ENCODE measurements at places on chromosomes 2 and 18.

- DNase-seq = no peak
Observed at GRCh38 chr2:3638456-3638810, 19.6 kb upstream of the ALLC start.

DNA sequence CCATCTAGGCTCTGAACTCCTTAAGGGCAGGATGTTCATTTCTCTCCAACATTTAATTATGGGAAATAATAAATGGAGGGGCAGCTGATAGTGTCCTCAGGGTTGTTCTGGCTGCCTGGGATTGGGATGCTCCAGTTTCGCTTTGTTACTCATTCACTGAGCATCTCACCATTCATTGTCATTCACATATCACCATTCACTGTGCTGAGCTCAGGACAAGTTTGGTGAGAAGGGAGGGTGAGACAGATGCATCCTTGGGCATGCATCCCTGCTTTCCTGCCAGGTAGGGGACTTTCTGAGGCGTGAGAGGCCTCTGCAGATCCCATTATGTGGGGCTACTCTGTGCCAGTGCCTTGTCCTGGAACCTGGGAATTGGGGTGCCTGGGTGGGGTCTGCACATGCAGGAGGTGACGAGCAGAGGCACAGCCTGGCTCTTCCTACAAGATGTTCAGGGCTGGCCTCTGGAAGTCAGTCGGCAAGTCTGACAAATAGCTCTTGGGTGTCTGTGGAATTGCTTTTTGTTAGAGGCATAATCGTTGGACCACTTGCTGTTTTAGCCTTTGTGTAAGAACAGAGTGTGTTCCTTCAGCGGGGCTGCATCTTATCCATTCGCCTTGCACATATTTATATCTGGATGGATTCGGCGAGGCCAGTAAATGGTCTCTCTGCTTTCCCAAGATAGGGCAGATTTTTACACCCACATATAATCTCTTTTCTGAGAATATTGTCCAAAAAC is 323.2 kb upstream of the THSD7B start:
- DNase-seq = no peak

DNA sequence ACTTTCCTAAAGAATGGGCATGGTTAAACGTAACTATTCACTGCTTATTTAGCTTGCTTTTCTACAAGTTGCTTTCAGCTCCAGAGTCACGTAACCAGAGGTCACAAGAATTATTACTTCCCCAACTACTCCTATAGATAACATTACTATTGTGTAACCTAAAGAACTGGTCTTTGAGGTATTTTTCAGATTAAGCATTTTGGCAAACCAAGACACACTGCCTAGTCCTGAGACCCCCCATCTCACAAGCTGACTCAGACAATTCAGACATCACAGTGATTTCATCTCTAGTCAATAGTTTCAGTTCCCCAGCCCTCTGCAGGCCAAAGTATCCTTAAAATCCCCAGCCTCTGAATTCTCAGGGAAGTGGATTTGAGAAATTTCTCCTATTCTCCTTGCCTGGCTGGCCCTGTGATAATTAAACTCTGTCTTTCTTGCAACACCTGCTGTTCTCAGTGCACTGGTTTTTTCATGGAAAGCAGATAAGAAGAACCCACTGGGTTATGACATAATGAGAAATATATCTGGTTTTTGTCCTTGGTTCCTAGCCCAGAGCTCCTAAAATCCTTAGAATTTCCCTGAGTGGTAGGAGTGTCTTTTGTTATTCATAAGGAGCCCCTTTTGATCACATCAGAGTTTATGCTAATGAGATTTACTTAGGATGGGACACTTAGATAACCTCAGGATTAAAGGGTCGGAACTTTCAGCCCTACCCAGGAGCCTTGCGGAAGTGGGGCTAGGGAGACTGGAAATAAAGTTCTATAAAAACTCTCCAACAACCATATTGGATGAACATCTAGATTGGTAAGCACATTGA is 1310.8 kb upstream of the CHAC2 start:
- DNase-seq = no peak

DNA sequence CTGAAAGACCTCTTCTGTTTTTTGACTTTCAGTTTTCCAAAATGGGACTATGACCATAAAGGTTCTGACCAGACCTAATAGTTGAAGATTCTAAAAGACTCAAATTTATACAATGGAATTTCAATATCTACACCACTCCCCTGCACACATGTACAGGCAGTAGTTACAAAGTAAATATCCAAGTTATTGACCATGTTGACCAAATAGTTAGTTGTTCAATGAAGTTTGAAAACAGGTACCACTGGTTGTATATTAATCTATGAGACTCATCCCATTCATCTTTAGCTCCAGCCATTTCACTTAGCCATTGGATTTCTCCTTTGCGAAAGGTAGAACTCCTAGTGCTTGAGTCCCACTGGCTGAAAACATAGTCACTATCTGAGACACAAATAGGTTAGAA is 277.4 kb downstream of the SETBP1 start:
- no peak for DNase-seq

DNA sequence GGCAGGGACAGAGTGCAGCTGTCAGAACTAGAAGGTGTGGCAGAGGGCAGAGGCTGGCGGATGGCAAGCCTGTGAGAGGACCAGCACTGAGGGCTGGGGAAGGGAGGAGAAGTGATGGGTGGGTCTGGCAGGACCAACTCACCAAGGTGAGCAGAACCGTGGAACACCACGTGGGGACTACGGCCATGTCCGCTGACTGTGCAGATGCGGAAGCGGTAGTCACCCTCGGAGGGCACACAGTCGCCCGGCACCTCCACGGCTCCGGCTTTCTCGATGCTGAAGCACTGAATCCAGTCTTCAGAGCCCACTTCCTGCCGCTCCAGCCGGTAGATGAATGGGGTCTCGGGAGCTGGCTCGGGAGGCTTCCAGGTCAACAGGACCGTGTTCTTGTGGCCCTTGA is 4.2 kb downstream of the OBSL1 start:
- no peak for DNase-seq

DNA sequence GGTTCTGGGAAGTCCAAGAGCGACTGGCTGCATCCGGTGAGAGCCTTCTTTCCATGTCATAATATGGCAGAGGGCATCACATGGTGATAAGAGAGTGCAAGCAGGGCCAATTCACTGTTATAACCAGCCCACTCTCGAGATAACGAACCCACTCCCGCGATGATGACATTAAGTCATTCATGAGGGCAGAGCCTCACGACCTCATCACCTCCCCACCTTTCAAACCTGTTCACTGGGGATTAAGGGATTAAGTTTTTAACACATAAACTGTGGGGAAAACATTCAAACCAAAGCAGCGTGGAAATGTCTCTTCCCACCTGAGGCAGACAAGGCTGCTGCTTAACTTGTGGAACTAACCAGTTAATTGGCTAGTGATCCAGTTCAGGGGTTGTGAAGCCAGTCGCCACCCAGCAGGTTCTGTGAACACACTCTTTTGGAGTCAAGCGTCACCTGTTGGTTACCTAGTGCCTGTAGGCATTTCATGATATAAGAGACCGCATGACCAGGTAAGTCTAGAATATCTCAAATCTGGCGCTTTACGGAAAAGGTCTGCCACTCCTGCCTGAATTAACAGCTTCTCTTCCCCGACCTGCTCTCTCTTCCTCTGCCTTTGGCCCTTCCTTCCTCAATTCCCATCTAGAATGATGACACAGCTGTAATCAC is 54.3 kb downstream of the EDAR start:
- no peak for DNase-seq

- no peak for DNase-seq
Observed at GRCh38 chr2:152375174-152375573, 40.2 kb downstream of the FMNL2 start.

- no peak for DNase-seq
Observed at GRCh38 chr2:197204519-197205250, 105.9 kb downstream of the ANKRD44 start.

GRCh38 chr18:77012806-77013541 is 119.6 kb downstream of the MBP start:
- DNase-seq = no peak

GRCh38 chr18:57915865-57916582 is 112.9 kb upstream of the ATP8B1 start:
- DNase-seq = no peak

- no peak for DNase-seq
Observed at GRCh38 chr2:37537316-37537715, 134.1 kb downstream of the CDC42EP3 start.

- no peak for DNase-seq
Observed at GRCh38 chr18:73617981-73618380, 529.7 kb downstream of the FBXO15 start.

DNA sequence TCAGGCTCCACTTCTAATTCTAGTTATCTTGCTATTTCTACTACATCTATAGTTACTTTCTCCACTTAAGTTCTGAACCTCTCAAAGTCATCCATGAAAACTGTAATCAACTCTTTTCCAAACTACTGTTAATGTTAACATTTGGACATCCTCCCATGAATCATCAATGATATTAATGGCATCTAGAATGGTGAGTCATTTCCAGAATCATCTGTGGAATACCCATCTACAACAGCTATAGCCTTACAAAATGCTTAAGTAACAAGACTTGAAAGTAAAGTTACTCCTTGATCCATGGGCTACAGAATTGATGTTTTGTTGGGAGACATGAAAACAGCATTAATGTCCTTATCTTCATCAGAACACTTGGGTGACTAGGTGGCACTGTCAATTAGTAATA is 35.4 kb downstream of the BARD1 start:
- DNase-seq = no peak

GRCh38 chr2:175309799-175310198 is 128.3 kb upstream of the ATP5MC3 start:
- DNase-seq = no peak

DNA sequence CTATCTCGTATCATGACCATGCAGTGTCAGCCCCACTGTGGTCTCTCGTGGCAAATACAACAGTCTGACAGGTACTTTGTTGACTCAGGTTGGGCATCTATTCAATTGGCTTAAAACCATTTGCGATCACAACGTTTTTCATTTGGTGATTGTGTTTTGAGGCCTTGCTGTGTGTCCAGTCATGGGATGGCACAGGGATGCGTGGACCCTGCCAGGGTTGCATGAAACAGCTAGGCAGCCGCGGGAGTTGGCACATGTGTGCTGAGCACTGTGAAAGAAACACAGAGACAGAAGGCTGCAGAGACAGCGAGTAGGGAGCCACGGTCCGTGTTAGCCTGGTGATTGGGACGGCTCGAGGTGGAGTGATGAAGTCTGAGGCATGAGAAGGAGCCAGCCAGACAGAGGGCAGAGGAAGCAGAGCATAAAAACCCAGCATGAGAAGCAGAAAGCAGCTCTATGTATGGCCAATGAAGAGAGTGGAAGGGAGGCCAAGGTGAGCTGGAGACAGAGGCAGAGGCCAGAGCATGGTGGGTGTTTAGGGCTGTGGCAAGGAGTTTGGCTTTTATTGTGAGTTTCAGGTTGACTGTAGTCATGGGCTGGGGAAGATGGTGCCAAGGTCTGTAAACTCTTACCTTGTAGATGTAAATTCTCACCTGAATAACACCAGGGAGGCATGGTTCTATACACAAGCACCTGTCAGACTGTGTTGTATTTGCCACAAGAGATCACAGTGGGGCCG is 31.8 kb upstream of the IL1R1 start:
- no peak for DNase-seq

DNA sequence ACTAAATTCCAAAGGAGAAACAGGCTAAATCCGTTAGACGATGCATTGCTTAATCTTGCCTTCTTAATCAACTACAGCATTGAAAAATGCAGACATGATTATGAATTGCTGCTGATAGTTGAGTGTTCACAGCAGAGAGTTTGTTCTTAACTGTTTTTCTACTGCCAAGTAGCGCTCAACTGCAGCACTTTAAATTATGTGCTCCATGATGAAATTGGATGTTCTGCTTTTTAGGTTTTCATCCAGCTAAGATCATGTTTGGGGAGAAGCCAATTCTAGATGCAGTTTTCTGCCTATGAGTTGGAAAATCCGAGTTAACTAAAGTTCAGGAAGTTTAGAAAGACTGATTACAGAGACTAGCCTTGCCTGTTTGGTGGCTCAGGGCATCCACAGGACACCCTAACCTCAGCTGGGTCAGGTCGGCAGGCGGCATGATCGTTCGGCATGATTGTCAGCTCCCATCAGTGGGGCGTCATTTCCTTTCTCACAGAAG is 119.4 kb upstream of the PIEZO2 start:
- DNase-seq = no peak

GRCh38 chr18:9742524-9743131 is 34.5 kb downstream of the RAB31 start:
- DNase-seq = no peak

GRCh38 chr18:61887838-61888237 is 5.0 kb downstream of the RNF152 start:
- DNase-seq = no peak

GRCh38 chr18:63218472-63218871 is 101.1 kb downstream of the BCL2 start:
- no peak for DNase-seq

- DNase-seq = no peak
Observed at GRCh38 chr18:10530852-10531251, 5.0 kb downstream of the NAPG start.

GRCh38 chr2:197435598-197436420 is 981 bp upstream of the SF3B1 start:
- no peak for DNase-seq

DNA sequence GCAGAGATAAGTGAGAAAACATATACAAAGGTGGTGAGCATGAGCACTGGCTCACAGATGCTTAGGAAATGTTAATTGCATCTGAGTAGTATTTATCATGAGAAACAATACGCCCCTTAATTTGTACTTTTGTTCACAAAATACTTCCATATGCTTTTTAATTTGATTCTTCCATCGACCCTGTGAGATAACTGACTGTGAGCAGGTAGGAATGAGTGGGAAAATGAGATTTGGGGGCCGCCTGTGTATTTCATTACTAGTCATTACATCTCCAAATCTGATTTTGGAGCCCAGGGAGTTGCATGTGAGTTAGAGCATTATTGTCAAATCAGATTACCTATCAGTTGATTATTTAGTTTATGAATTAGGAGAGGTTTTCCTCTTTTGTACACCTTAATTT is 36.7 kb upstream of the NPC1 start:
- DNase-seq = no peak

DNA sequence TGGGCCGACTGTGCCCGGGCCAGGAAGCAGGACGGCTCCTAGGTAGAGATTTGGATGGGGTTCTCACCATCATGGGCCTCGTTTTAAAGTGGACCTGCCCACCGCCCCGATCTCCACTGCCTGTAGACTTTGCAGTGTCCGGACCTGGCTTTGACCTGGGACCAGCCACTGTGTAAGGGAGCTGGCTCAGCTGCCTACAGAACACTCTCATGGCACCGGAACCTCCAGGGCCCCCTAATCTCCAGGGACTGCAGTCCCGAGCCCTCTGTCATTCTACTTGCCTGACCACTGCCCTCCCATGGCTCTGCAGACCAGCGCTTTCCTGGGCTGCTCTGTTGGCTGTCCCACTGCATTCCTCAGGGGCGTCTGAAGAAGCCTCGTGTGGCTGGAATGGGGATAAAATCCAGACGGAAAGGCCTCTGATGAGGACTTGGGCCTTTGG is 120.8 kb downstream of the GLI2 start:
- no peak for DNase-seq

- no peak for DNase-seq
Observed at GRCh38 chr18:74252039-74252395, 39.7 kb downstream of the CYB5A start.

GRCh38 chr2:66805016-66805865 is 370.3 kb downstream of the MEIS1 start:
- DNase-seq = no peak

- DNase-seq = no peak
Observed at GRCh38 chr18:9283791-9284190, 50.8 kb upstream of the TWSG1 start.

- no peak for DNase-seq
Observed at GRCh38 chr2:192197357-192197756, 2.6 kb upstream of the TMEFF2 start.
